T-helper 17 cell (primary cell): ENCODE measurements at places on chromosomes 11 and 22. TPM values are rescaled to one million over a fixed set of nuclear protein-coding genes. Genes with fewer than 3 reads are reported as not detected.

- H3K4me1 ChIP-seq: no peaks in the 10 kb centered on the region
- no peak for DNase-seq
- H3K36me3 ChIP-seq: no peaks in the 10 kb centered on the region
- no peak overlapping the region for H3K27ac ChIP-seq
- H3K4me3 ChIP-seq: no peak overlapping the region
- no peaks in the 10 kb centered on the region for H3K27me3 ChIP-seq
Observed at GRCh38 chr11:104036995-104037394, 555 bp downstream of the DDI1 start.

The P2RY6 gene
- total RNA-seq: not detected

DNA sequence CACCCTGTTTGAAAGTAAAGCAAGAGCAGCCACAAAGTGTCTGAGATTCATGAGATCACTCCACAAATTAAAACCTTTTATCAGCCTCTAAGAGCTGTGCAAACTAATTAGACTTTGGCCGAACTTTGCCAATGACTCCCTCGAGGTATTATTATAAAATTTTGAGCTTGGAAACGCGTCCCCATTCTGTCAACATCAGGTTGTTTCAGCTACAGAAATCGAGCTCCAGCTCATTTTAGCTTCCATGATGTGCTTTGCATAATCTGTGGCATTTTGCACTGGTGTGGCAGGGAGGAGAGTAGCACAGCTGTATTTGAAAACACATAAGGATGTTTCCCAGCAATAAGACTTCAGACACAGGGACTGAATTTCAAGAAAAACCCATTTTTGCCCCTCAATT, 872.2 kb downstream of the NTM start:
- peaks cover 24% of the 10 kb centered on the region for H3K27me3 ChIP-seq
- H3K36me3 ChIP-seq: no peaks in the 10 kb centered on the region
- no peak for DNase-seq
- H3K27ac ChIP-seq: no peak overlapping the region
- no peaks in the 10 kb centered on the region for H3K4me1 ChIP-seq

The FGF19 gene
- not detected for total RNA-seq

DNA sequence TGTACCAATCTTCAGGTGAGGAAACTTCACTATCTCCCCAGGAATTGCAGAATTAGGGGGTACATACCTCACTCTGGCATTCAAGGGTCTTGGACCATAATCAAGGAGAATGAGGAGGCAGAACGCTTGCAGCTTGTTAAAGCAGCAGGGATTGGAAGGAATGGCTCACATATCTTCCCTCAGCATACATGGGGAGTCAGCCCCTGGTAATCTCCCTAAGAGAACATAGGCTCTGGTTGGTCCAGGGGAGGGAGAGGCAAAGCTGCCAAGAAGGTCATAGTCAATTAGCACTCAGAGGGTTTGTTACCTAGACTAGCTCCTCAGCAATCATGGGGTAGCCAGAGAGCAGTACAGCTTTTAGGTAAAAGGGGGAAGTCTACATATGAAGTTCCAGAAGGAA, 256.8 kb downstream of the INSC start:
- no peak overlapping the region for H3K27ac ChIP-seq
- H3K36me3 ChIP-seq: no peaks in the 10 kb centered on the region
- no peak overlapping the region for H3K4me3 ChIP-seq
- H3K4me1 ChIP-seq: no peaks in the 10 kb centered on the region
